Endodermal cell (in vitro differentiated cells): ENCODE measurements at places on chromosomes 11 and 22.

DNA sequence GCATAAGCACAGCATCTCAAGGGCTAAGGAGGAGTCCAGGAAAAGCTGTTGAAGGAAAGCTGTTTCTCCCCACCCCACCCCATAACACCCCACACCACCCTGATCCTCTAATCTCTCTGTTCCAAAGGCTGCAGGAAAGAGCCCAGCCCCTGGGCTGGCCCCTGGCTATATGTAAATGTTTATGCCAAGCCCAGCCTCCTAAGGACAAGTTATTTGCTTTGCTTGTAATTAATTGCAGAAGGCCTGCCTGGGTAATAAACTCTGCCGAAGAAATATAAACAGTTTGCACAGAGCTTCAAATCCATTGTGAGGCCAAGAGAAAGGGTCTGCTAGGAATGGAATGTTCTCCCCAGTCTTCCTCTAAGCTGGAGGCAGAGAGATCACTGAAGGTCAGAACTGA is 21.2 kb downstream of the ARRB1 start:
- peak overlapping the region; percentile 21 for H3K4me3 ChIP-seq
- no peak for DNase-seq
- peak overlapping the region; percentile 56 for H3K27ac ChIP-seq
- H3K4me1 ChIP-seq = peaks cover 15% of the 10 kb centered on the region
- no peaks in the 10 kb centered on the region for H3K27me3 ChIP-seq
- peaks cover 34% of the 10 kb centered on the region for H3K36me3 ChIP-seq

GRCh38 chr11:3049430-3050243 is 7.6 kb downstream of the CARS1 start:
- H3K36me3 ChIP-seq = peaks cover 19% of the 10 kb centered on the region
- H3K27me3 ChIP-seq = no peaks in the 10 kb centered on the region
- H3K4me1 ChIP-seq = peaks cover 8% of the 10 kb centered on the region
- H3K27ac ChIP-seq = peak overlapping the region; percentile 44

DNA sequence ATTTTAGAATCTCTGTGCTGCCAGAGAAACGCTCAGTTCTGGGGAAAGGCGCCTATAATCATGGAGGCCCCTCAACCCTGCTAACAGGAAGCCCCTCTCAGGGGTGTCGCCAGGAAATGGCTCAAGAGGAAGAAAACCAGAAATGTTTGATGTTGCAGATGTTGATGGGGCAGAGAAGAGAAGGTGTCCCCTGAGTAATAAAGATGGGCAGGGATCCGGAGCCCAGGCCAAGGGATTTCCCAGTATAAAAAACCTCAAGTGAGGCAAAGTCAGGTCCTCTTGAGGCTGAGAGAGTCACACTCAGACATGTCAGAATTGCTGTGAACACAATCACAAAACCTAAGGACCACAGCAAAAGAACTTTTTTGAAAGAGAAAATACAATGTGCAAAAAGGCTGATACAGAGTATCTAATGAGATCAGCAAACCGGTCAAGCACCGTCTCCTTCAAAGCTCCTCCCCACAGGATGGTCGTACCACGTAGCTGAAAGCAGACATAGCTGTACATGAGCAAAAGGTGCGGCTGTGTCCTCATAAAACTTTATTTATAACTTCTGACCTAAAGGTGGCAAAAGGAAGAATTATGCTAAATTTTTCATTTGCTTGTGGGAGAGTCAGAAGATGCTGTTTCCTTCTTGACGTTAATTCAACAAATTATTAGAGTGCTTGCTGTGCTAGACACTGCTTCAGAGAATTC is 12.2 kb downstream of the MOV10L1 start:
- no peak overlapping the region for H3K27ac ChIP-seq
- H3K36me3 ChIP-seq = no peaks in the 10 kb centered on the region
- H3K4me1 ChIP-seq = no peaks in the 10 kb centered on the region
- no peak overlapping the region for H3K4me3 ChIP-seq
- H3K27me3 ChIP-seq = no peaks in the 10 kb centered on the region

DNA sequence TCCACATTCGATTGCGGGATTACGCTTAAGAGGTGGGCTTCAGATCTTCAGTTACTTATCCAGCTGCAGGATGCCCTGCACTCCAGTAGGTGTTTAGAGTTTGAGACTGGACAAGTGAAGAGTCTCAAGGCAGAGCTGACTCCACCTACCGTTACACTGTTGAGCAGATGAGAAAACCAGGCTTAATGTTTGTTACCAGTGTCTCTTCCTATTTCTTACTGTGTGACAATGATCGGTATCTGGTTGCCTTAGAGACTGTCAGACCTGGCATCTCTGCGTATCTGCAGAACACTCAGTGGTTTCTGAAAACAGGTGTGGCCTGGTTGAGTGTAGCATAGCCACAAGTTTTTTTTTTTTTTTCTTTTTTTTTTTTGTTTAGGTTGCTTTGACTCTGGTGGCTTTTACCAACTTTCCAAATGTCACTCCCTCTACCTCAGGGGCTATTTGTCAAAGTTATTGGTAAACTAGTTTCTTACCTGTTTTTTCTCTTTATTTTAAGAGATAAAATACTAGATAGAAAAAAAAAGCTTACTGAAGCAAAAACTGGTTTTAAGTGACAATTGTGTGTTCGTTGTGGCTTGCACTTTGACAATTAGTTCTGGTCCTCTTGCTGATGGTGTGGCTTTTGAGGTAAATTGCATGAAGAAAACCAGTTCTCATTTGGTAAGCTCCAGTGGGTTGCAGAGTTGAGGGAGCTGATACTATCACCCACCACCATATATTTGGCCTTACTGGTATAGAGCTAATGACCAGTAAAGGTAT is 284.8 kb downstream of the ETS1 start:
- no peak overlapping the region for H3K27ac ChIP-seq
- no peak for DNase-seq
- no peak overlapping the region for H3K4me3 ChIP-seq
- H3K4me1 ChIP-seq = no peaks in the 10 kb centered on the region
- H3K27me3 ChIP-seq = no peaks in the 10 kb centered on the region
- no peaks in the 10 kb centered on the region for H3K36me3 ChIP-seq
